ENCODE measurements at places on chromosomes 3 and 15.

DNA sequence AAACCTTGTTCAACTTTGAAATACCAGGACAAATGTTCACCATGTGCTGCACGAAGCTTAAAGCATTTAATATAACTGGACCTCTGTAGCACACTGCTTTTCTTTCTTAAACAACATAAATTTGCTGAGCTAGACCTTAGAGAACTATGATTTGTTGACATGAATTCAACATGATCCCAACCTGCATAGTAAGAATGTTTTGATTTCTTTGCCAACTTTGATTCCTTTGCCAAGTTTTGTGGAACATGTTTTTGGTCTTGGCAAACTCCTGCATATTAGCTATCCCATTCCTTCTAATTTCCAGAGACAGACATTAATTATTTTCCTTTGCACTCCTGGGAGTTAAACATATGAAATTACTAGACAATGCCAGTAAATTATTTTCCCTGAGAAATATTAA lies 197.2 kb upstream of the RBMS3 start:
- no peak for DNase-seq

- no peak for DNase-seq
These were observed 919 bp downstream of the IDH2 start for GRCh38 chr15:90101130-90101968.

DNA sequence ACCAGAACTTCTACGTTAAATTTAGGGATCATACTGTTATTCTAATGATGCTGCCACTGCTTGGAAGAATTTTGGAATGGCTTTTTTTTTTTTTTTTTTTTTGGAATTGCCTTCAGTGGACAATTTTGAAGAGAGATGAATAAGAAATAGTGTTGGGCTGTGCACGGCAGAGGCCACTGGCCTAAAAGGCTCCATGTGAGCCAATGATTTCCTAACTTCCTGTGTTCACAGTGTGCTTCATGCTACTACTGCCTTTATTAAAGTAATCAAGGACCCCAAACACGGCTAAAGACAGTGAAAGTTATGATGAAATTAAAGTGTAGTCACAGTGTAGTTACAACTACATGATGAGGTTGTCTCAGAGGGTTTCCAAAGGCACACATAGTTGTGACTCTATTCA lies 100.8 kb upstream of the TNFAIP8L3 start:
- DNase-seq, result no peak

DNA sequence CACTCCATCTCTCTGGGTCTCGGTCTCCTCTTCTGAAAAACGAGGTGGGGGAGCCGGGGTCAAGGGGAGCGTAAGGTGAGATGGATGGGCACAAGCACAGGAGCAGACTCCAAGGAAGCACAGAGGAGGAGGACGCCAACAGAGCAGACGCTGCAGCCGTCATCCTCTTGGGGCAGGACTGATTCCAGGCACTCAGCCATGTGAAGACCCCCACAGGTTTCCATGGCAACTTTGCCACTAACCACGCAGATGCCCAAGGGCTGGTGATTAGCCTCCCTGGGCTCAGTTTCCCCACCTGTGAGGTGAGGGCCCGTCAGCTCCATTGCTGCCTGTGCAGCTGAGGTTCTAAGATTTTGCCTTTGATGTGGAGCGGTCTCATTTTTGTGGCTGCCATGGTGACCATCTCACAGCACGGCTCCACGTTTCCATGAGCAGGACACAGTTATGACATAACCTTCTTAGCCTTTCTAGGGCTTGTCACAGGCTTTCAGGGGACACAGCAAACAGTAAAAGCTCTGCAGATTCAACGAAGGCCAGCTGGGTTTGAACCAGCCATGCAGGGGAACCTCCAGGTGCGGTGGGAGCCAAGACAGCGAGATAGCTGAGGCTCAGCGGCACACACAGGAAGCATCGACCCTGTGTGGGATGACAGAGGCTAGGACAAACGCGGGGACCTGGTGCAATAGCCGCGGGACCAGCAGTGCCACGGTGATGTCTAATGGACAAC lies 170.3 kb downstream of the NUP210 start:
- no peak for DNase-seq

- no peak for DNase-seq
These were observed 17.4 kb upstream of the COL8A1 start for GRCh38 chr3:99620976-99621375.

DNA sequence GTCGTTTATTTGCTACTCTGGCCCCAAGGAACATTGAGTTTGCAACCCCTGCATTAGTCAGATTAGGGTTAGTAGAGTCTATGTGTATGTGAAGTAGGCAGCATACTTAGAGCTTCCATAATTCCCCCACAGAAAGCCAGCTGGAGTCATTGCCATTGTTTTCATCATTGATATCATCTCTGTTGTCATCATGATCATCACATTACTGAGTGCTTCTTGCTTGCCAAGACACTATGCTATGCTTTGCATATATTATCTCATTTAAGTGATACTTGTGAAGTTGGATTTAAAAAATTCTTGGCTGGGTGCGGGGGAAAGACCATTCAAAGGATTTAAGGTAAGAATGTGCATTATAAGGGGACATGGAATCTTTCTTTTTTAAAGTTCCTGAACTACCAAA lies 209.0 kb downstream of the CACNA2D3 start:
- DNase-seq, result no peak

DNA sequence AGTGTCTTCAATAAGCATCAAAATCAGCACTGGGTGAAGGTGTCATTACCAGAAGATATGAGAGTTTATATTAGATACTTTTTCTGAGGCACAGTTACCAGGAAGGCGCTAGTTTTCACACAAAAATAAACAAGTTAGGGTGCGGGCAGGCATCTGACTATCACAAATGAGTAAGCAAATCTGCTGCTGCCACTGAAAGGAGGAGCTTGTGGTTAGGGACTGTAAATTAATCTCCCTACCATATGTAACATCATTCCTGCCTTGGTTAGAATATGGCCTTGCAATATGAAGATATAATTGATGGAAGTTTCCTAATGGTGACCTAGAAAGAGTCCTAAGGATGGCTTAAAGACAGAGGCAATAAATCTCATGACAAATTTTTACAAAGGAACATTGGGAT lies 19.5 kb upstream of the EID1 start:
- DNase-seq, result no peak

DNA sequence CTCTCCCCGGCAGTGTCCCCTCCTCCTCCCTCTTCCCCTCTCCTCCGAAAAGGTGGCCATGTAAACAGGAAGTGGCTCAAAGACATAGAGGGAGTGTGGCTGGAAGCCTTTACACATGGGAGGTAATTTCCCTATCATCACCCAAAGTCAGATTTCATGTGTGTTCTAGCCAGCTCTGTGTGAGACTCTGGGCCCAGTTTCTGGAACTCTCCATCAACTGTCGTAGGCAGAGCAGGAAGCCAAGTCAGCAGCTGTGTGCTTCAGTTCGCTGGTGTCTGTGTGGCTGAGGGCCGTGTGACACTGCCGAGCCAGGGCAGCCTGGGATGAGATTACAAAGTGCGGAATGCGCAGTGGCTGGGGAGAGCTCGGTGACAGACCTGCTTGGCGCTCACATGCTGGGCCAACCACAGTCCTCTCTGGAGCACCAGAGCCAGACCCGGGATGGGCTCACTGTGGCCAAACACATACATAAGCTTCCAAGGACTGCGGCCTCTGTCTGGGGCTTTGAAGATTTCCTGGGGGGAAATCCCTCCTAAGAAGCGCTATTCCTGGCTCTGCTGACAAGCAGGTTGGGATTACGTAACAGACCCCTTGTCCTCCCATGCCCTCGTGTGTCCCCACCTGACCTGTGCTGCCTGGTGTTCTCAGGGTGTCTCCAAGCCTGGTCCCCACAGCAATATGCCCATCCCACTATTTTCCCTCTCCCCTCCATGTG lies 50.7 kb downstream of the UMPS start:
- no peak for DNase-seq

GRCh38 chr3:153379516-153379915 lies 217.5 kb downstream of the RAP2B start:
- DNase-seq, result no peak

DNA sequence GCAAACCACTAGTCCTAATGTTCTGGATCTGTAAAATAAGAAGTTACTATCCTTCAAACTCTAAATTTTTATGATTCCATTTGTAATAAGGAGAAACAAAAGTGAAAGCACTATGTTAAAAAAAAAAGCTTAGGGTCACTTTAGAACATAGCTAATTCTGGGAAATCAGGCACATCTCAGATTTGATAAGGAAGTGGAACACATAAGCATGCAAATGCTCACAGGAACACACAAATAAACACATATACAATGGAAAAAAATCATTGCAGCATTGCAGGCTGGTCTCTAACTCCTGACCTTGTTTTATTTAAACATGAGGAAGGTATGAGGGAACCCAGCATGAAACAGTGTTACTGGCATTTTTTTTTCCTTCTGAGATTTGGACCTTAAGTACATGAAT lies 63.2 kb upstream of the TNFSF10 start:
- DNase-seq, result no peak

DNA sequence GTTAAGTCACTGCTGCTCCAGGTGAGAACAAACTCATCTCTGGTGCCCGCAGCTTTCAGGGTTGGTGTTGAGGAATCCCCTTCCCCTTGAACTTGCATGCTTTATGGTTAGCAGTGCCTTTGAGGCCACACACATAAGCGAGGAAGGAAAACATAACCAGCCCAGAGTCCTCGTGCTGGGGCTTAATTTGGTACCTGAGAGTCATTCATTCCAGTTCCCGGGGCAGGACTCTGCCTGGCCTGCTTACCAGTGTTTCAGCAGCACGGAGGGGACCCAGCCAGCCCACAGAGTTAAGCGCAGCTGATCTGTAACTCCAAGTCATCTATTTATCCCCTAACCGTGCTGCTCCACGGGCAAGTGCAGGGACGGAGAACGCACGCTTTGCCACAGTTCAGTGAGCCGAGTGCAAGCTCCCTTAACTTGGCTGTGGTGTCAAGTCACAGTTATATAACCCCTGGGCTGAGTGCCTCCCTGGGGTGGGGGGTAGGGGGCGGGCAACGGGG lies 302.3 kb upstream of the ICE2 start:
- DNase-seq, result no peak

- no peak for DNase-seq
These were observed 34.9 kb downstream of the TMEM39A start for GRCh38 chr3:119428538-119428937.

GRCh38 chr3:162721736-162722135 lies 1225.1 kb downstream of the OTOL1 start:
- DNase-seq, result no peak

All from glomerular endothelial cell (primary cell).